CD4-positive, alpha-beta T cell treated with Interferon alpha-2 for 1 hour (primary cell): ENCODE measurements at places on chromosomes 16 and 17.

- no peak for DNase-seq
Observed at GRCh38 chr16:89343501-89344457, 126.3 kb downstream of the ZNF778 start.

- DNase-seq: no peak
Observed at GRCh38 chr17:75834279-75834920, 9.8 kb downstream of the UNC13D start.

DNA sequence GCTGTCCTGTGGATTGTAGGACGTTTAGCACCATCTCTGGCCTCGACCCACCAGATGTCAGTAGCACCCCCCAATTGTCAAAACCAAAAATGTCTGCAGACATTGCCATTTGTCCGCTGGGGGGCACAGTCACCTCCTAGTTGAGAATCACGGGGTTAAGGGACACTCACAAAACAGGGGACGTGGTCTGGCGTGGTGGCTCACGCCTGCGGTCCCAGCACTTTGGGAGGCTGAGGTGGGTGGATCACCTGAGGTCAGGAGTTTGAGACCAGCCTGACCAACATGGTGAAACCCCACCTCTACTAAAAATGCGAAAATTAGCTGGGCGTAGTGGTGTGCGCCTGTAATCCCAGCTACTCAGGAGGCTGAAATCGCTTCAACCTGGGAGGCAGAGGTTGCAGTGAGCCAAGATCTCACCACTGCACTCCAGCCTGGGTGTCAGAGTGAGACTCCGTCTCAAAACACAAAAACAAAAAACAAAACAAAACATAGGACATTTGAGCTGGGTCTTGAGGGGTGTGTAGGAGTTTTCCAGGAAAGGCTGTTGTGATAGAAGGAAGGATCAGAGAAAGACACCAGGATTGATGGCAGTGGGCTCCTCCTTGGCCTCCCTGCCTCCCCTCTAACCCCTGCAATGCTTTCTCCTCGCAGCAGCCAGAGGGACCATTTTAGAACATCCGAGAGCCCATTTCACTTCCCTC lies 171.8 kb upstream of the GSE1 start:
- DNase-seq: peak; percentile 34

GRCh38 chr16:66376577-66377305 lies 10.2 kb downstream of the CDH5 start:
- no peak for DNase-seq

GRCh38 chr17:51692917-51693316 lies 432.6 kb downstream of the UTP18 start:
- DNase-seq: no peak

GRCh38 chr17:77609553-77610517 lies 348.7 kb upstream of the TNRC6C start:
- peak; percentile 80 for DNase-seq

- no peak for DNase-seq
Observed at GRCh38 chr17:28240688-28241340, 78.2 kb upstream of the TMEM97 start.

- no peak for DNase-seq
Observed at GRCh38 chr16:23163921-23164320, 14.7 kb upstream of the USP31 start.

- DNase-seq: no peak
Observed at GRCh38 chr16:89198417-89199240, 1.7 kb downstream of the SLC22A31 start.

- DNase-seq: peak; percentile 18
Observed at GRCh38 chr16:70432723-70433457, 6.0 kb downstream of the ST3GAL2 start.

DNA sequence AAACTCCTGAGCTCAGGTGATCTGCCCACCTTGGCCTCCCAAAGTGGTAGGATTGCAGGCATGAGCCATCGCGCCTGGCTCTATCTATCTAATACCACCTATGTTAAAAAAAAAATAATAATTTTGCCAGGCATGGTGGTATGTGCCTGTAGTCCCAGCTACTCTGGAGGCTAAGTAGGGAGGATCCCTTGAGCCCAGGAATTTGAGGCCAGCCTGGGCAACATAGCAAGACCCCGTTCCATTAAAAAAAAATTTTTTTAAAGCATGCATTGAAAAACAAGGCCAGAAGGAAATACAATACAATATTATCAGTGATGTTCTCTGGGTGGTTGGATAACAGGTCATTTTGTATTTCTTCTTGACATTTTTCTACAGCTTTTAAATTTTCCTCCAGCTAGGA lies 45.2 kb upstream of the HELZ start:
- no peak for DNase-seq
